Stimulated activated CD8-positive, alpha-beta memory T cell treated with anti-CD3 and anti-CD28 coated beads, Interleukin-15, amount 100 ng/mL, for 48 hours (primary cell): ENCODE measurements at places on chromosomes 2 and 18.

GRCh38 chr2:25979001-25979400 is 3.3 kb downstream of the KIF3C start:
- DNase-seq, result no peak

DNA sequence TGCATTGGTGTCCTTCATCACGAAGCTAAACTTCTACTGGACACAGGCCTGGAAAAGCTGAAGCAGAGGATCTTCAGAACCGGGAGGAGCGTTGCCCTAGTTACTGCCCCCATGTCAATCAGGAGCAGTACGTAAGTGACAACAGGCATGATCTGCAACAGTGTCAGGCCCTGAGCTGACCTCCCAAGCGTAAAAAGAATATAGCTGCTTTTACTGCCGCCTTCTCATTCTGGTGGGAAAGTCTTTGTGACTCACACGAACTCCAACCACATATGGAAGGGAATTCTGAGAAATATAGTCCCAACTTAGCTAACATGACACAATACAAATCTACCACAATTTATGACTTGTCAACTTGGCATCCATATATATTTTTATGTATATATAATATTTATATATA is 1007.7 kb upstream of the CDH2 start:
- no peak for DNase-seq

- no peak for DNase-seq
These were observed 651.9 kb downstream of the SLC4A3 start for GRCh38 chr2:220279372-220279771.

DNA sequence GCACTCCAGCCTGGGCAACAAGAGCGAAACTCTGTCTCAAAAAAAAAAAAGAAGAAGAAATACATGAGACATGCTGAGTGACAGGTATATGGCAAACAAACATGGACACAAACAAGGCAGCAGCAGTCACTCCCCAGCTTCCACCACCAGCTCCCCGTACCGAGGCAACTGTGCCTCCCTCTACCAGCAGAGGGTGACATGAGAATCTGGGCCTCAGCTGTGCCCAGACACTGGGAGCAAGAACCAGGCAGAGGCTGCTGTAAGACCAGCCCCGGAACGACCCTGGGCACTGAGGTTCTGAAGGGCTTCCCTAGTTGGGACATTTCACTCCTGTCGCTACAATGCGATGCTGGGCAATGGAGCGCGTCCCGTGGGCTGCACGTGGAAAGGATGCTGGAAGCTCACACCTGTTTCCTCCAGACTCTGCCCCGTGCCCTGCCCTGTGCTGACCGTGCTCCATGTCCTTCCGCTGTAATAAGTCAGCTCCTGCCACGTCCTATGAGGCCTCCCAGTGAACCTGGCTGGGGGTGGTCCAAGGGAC is 37.1 kb downstream of the BOK start:
- no peak for DNase-seq

- DNase-seq, result no peak
These were observed 3.6 kb downstream of the LDLRAD4 start for GRCh38 chr18:13221869-13222855.

DNA sequence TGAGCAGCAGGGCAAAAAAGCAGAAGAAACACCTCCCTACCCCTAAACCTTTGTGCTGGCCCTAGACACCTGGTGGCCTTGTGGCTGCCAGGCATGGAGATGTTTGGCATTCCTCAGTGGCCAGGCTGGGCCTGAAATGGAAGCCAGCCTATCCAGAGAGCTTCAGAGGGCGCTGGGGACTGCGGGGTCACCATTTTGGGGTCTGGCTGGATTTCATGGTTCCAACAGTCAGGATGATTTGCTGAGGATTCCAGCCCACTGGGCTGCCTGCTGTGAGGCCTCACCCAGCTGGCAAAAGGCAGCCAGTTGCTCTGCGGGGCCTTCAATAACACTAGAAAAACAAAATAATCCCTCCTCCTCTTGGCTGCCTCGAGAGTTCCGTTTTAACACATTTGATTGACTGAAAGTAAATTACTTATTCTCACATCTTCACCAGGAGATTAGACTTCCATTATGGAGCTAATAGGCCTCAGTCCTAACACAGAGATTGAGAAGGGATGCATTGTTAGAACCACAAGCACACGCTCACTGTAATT is 154.1 kb downstream of the EN1 start:
- DNase-seq, result no peak

DNA sequence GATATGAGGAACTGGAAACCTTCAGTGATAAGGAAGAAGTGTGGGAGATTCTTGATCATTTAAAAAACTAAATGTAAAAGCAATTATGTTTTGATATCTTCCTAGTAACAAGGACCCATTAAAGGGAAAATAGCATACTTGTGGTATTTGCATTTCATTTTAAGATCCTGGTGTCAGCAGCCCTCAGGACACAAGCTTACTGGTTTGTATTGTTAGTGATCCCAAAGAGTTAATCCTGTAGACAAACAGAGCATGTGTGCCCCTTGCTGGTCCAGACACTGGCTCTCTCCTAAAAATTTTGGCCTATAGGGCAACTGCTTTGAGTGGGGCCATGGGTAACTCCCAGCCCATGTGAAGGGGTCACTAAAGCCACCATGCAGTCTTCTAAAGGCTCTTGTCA is 101.1 kb upstream of the TFCP2L1 start:
- no peak for DNase-seq

GRCh38 chr18:44637210-44638033 is 43.3 kb upstream of the SETBP1 start:
- peak; percentile 3 for DNase-seq

DNA sequence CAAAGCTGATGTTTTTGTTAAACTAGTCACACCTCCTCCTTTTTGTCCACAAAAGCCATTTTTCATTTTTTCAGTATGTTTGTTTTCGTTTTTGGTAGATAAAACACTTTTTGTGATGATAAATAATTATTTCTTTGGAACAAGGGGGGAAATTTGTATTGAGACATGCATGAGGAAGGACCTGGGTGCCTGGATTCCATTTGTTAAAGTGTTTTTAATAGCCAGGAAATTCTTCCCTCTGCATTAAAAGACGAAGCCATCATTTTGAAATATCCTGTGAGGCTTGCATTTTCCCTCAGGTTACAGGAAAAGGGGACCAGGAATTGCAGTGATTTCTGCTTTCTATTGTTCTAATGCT is 52.1 kb upstream of the CTLA4 start:
- DNase-seq, result no peak
